A673 (cell line): ENCODE measurements at places on chromosomes 3 and 15. TPM values are rescaled to one million over a fixed set of nuclear protein-coding genes. Genes with fewer than 3 reads are reported as not detected.

DNA sequence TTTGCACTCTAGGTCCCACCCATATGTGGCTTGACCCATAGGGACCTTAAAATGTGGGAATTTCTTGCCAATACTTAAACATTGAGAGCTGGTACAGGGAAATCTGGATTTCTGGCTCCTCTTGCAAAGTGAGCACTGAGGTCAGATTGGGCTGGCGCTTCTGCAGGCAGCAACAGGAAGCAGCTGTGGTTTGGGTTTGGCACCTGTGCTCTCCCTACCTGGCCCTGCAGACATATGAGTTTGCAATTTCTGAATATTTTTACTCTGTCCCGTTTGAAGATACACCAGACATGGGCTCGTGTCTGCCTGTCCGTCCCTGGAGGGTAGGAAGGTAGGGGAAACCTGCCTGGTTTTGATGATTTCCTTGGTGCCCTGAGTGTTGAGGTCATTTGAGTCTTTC is 74.8 kb upstream of the SEC13 start:
- no peak for DNase-seq
- no peak overlapping the region for H3K27ac ChIP-seq
- no peaks in the 10 kb centered on the region for H3K27me3 ChIP-seq
- no peaks in the 10 kb centered on the region for H3K36me3 ChIP-seq
- no peaks in the 10 kb centered on the region for H3K4me1 ChIP-seq

GRCh38 chr3:40308725-40309417 is 636 bp upstream of the EIF1B start:
- H3K27me3 ChIP-seq, result no peaks in the 10 kb centered on the region
- peaks cover 16% of the 10 kb centered on the region for H3K4me1 ChIP-seq
- H3K36me3 ChIP-seq, result peaks cover 20% of the 10 kb centered on the region
- DNase-seq, result peak; percentile 6
- peak overlapping the region; percentile 84 for H3K4me3 ChIP-seq

DNA sequence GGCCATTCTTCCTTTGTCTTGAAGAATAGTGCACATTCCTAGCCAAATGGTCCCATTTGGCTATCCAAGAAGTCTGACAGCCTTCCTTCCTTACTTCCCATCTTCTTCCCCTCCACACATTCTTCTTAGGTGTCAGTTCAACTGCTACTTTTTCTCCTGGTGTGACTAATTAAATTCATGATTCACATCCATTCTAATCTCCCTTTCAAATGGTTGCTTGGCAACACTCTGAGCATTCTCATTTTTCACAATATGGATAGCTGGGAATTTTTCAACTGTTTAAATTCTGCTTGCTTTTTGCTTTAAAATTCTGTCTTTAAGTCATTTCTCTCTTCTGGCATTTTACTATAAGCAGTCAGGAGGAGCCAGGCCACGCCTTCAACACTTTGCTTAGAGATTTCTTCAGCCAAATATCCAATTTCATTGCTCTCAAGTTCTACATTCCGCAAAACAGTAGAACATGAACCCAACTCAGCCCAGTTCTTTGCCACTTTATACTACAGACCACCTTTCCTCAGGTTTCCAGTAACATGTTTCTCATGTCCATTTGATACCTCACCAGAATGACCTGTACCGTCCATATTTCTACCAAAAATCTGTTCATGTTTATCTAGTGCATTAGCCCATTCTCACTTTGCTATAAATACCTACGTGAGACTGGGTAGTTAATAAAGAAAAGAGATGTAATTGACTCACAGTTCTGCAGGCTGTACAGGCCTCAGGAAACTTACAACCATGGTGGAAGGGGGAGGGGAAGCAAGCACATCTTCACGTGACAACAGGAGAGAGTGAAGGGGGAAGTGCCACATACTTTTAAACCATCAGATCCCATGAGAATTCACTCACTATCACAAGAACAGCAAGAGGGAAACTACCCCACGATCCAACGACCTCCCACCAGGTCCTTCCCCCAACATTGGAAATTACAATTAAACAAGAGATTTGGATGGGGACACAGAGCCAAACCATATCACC is 31.9 kb upstream of the MCF2L2 start:
- no peaks in the 10 kb centered on the region for H3K27me3 ChIP-seq
- DNase-seq, result no peak
- H3K27ac ChIP-seq, result no peak overlapping the region
- no peaks in the 10 kb centered on the region for H3K36me3 ChIP-seq

The ADAMTSL3 gene
- 0.95 and 2.3 TPM in 2 replicates for total RNA-seq
